ENCODE measurements at places on chromosomes 6 and 20. TPM values are rescaled to one million over a fixed set of nuclear protein-coding genes. Genes with fewer than 3 reads are reported as not detected.

- no peak for DNase-seq
- H3K27me3 ChIP-seq: peaks cover 27% of the 10 kb centered on the region
- no peak overlapping the region for H3K27ac ChIP-seq
These were observed 4.5 kb upstream of the GATA5 start for GRCh38 chr20:62480318-62480717.

GRCh38 chr20:53154540-53154939 is 182.4 kb downstream of the TSHZ2 start:
- peak; percentile 78 for DNase-seq
- no peaks in the 10 kb centered on the region for H3K27me3 ChIP-seq
- H3K36me3 ChIP-seq: no peaks in the 10 kb centered on the region

PHACTR1 gene
- total RNA-seq: 0.26 TPM

LY6G6D gene
- not detected for total RNA-seq

GRCh38 chr6:132758689-132759088 is 985 bp upstream of the VNN2 start:
- no peak overlapping the region for H3K27ac ChIP-seq
- DNase-seq: no peak

GRCh38 chr6:44078827-44079671 is 48.2 kb downstream of the MRPL14 start:
- no peaks in the 10 kb centered on the region for H3K27me3 ChIP-seq
- no peak overlapping the region for H3K4me3 ChIP-seq

GRCh38 chr6:157304899-157305663 is 18.2 kb downstream of the TMEM242 start:
- H3K4me1 ChIP-seq: peaks cover 4% of the 10 kb centered on the region
- no peak for DNase-seq
- no peaks in the 10 kb centered on the region for H3K27me3 ChIP-seq
- H3K4me3 ChIP-seq: no peak overlapping the region

BPIFB2 gene
- total RNA-seq: not detected

- no peaks in the 10 kb centered on the region for H3K4me1 ChIP-seq
- no peak for DNase-seq
- no peaks in the 10 kb centered on the region for H3K27me3 ChIP-seq
- H3K27ac ChIP-seq: no peak overlapping the region
These were observed 209.1 kb upstream of the JARID2 start for GRCh38 chr6:15036690-15037245.
